ENCODE measurements at places on chromosomes 2 and 18. TPM values are rescaled to one million over a fixed set of nuclear protein-coding genes. Genes with fewer than 3 reads are reported as not detected.
A peak's percentile ranks its signal among the peaks of the same experiment; 100 is the strongest.

DNA sequence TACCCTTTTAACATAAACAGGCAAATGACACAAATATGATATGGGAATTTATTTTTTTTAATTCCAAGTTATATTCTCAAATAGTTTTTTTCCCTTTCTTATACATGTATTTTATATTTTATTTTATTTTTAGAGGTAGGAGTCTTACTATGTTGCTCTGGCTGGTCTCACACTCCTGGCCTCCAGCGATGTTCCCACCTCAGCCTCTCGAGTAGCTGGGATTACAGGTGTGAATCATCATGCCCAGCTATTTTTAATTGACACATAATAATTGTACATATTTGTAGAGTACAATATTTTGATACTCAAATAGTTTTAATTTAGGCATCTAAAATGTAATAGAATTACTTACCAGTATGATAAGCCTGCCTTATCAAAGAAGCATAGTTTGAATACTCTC lies 12.2 kb downstream of the BAZ2B start:
- no peak for DNase-seq

DNA sequence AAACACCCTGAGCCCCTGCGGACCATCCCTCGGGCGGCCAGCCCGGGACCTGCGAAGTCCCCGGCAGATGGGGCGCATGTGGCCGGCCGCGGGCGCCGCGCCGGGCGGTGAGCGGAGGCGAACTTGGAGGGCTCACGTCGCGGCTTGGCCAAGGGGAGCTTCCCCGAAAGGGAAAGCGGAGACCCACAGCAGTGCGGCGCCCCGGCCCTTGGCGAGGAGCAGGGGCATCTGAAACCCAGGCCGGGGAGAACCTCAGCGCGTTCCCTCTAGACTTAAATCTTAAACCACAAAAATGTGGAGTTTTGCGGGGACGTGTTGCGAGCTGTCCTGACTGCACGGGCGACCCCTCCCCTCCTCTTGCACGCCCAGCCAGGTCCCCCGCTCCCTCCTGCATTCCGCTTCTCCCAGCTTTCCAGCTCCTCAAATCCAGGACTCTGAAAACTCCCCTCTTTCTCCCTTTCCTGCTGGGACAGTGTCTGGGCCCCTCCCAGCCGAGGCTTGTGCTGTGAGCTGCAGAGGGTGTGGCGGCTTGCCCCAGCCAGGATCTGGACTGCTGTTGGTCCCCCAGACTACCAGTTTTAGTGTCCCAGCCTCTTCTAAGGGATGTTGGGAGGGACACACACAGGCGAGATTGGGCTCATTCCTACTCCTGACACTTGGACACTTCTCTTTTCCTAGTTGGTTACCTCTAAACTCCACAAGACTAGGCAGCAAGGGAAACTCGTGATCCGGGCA lies 1.3 kb downstream of the FMNL2 start:
- DNase-seq: peak; percentile 74

DNA sequence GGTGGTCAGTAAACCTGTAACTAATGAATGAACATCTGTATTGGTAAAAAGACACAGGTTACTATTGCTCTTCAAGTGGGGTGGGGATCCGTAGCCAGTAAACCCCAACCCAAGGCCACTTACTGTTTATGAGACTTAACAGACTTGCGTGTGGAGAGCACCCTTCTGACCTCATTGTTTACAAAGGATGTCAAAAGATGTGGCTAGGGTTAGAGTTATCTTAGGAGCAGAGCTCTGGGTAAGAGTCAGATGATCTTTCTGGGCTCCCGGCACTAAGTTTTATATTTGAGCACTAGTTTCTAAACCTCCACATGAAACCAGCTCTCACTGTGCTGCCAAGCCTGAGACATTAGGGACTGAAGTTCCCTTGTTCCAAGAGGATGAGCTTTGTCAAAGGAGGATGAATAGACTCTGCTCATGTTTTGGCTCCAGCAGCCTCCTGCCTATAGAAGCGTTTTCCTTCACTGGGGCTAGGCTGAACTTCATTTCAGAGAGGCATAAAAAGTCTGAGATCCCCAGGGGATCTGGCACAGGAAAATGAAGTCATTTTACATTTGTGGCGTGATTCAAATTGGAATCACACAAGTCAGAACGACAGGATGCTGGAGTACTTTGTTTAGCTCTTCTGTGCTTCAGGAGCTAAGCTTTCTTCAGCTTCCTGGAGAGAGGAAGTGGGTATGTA lies 403.1 kb upstream of the TRIB2 start:
- no peak for DNase-seq

DNA sequence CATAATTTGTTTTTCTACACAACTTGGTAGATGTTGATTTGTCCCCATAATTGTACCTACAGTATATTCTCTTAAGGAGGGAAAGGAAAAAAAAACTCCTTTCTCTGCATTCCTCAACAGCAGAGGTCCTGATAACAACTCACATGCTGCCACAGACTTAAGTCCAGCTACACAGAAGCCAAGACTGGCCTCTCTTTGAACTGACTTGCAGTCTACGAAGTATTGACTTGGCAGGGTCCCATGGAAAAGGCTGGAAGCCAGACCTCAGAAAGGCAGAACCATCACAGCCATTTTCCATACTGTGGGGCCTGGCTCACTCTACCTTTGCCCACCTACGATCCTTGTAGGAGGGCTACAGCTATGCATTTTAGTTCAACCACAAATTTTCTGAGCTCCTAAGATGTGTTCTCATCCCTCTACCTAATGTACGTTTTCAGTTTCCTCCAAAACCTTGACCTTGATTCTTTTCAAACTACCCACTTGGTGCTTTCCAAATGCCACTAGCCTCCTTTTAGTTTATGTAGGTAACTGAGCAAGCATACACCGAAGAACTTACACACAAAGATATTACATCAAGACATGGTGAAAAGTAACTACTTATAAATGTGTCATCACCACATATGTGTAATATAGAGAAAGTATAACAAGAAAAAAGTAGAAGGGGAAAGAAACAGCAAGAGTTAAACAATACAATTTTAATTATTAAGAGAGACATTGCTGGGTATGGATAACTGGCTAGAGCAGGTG lies 12.2 kb downstream of the LONRF2 start:
- no peak for DNase-seq

MYOM1 gene
- total RNA-seq: 1.2 TPM

REG3G gene
- not detected for total RNA-seq

ABHD1 gene
- total RNA-seq: 0.30 TPM

All from upper lobe of left lung (tissue), 6 donors.